ENCODE measurements at places on chromosomes 16 and 17.

DNA sequence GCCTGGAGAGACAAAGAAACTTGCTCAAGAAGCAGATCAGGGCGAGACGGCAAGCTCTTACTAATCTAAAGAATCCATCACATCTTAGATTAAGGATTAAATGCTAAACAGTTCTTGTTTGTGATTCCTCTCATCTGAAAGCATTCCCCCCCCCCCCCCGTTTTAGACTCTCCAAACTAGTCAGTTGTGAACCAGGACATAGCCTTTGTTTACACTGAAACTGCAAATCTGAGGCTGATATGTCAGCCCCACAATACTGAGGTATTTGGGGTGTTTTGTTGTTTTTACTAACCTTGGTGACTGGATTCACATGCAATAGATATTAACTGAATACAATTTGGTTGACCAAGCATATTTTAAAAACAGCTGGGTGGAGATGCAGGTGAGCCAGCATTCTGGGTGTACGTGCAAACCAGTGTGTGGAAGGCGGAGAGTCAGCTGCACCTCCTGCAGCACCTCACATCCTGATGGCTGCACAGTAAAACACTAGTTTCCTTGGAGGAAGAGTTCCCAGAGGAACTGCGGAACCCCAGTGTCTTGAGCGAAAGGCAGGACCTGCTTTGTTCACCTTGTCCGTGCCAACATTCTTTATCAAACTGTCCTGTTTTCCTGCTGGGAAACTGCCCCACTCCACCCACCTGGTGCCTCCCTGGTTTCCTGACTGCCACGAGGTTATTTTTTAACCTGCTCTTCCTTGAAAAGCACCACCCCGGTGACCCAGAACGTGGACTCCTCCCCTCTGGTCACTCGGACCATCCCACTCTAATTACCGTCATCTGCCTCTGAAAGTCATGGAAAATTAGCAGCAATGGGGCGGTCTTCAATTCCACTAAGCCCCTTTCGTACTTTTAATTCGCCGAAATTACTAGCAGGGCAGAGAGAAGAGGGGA lies 1.2 kb upstream of the YPEL2 start:
- no peak for DNase-seq

- no peak for DNase-seq
These were observed at the start of gene HSD3B7 for GRCh38 chr16:30984669-30985400. HSD3B7 (plus strand) TSS chr16:30985207; CDS start chr16:30985659, 452 bp downstream.

DNA sequence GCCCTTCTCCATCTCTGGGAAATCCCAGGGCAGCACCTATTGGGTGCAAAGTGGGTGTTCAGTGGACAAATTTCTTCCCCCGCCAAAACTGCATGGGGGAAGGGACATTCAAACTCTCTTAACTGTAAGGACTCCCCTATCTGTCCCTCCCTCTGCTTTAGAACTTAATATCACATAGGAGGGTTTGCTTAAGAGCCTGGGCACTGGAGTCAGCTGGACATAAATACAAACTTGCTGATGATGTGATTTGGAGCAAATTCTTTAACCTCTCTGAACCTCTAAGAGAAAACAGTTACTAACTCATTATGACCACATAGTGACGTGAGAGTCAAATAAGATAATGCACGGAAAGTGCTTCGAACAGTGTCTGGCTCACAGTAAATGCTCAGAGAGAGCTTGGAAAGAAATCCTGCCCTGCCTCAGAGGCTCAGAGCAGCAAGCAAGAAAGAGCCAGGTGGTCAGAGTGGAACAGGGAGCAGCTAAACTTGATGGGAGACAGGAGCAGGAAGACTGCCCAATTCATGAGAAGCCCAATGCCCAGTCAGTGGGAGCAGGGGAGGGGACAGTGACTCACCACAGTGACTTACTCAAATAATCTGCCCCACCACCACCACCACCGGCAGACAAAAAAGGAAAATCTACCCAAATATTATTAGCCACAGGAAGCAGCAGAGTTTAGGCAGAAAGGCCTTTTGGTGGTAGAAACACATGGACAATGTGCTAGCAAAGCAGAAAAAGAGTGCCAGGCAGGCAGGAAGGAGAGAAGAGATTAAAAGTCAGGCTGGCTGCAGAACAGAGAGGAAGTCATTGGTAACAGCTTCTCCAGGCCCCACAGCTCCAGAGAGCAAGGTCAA lies 23.9 kb upstream of the CCL1 start:
- peak; percentile 32 for DNase-seq

GRCh38 chr17:63600569-63601438 lies at the start of gene TACO1:
TACO1 (plus strand) TSS chr17:63600895; CDS start chr17:63601084, 189 bp downstream.
- peak; percentile 71 for DNase-seq

- no peak for DNase-seq
These were observed 4.3 kb upstream of the NPW start for GRCh38 chr16:2015117-2015946.

DNA sequence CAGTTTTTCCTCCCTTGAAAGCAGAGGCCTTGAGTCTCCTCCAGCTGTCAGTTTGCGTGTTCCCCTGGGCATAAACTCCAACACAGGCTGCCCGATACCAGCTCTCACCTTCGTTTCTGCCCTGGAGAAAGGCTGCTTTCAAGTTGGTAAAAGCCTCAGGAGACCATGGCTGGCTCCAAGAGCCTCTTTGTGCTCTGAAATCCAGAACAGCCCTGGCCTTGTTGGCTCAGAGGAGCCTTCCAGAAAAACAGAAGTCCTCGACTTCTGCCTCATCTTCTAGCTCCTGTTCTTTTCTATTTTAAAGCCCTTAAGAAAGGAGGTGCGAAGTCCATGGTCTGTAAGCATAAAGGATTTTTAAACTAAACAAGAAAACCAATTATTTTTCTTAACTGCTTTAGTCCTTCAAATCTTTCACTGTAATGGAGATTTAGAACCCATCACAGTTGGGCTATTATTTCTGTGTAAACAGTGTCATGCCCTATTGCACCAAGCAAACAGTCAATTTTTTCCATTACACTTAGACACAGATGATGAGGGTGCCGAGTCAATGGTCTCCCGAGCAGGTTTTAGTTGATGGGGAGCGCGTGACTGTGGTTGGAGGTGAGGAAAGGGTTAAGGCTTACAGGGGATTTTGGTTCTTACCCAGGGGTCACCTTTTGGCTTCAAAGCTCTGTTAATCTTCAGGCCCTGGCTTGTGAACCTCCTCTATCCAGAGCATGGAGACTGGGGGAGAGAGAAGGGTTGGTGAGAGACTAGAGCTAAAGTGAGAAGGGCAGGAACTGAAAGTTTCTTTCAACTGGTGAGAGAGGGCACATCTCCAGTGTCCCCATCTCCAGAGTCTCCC lies 212.8 kb downstream of the MSI2 start:
- no peak for DNase-seq

- no peak for DNase-seq
These were observed 41.3 kb upstream of the SIAH1 start for GRCh38 chr16:48426244-48427141.

GRCh38 chr16:80025236-80025635 lies 424.7 kb upstream of the MAF start:
- no peak for DNase-seq

GRCh38 chr16:73022534-73022933 lies 25.4 kb downstream of the ZFHX3 start:
- no peak for DNase-seq

GRCh38 chr17:76957678-76958464 lies 89.7 kb downstream of the MGAT5B start:
- DNase-seq: no peak

DNA sequence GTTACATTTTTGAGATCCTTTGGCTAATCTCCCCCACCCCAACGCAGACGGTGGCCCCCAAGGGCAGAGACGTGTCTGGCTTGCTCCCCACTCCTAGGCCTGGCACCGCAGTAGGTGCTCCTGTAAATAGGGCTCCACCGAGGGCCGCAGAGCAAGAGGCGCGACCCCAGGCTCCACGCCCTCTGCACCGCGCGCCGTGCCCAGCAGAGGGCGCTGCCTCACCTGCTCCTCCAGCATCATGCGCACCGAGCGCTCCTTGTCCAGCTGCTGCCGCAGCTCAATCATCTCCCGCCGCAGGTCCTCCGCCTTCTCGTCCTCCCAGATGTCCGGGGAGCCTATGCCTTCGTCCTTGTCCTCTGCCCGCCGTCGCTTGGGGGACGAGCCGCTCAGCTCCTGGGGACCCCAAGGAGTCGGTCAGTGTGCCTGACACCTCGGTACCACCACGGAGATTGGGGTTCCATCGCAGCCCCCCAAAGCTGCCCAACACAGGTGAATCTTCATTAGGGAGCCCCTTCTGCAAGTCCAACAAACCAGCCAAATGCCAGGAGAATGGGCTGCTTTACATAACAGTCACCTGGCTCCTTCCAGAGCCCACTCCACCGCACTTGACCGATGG lies 11.2 kb downstream of the TFAP4 start:
- DNase-seq: no peak

DNA sequence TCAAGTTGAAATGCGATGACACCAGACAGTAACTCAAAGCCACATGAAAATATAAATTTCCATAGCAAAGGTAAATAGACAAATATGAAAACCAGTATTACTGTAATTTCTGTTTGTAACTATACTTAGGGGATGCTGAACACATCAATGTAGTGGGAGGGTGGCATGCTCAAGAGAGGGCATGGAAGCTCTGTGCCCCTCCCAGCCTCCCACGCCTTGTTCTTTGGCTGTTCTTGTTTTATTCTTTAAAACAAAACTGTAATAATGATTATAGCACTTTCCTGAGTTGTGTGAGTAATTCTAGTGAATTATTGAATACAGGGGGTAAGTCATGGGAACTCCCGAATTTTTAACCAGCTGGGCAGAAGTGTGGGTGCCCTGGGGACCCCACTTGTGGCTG lies 11.0 kb upstream of the GPT2 start:
- no peak for DNase-seq

DNA sequence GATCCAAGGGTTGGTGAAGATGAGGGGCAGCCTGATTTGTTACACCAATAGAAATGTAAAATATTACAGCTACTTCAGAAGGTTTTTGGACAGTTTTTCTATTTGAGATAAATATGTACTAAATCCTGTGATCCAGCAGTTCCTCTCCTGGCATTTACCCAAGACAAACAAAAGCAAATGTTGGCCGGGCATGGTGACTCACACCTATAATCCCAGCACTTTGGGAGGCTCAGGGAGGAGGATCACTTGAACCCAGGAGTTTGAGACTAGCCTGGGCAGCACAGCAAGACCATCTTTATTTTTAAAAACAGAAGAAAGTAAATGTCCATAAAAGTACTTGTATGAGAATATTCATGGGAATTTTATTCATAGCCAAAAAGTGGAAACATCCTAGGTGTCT lies 64.8 kb upstream of the MRC2 start:
- no peak for DNase-seq

DNA sequence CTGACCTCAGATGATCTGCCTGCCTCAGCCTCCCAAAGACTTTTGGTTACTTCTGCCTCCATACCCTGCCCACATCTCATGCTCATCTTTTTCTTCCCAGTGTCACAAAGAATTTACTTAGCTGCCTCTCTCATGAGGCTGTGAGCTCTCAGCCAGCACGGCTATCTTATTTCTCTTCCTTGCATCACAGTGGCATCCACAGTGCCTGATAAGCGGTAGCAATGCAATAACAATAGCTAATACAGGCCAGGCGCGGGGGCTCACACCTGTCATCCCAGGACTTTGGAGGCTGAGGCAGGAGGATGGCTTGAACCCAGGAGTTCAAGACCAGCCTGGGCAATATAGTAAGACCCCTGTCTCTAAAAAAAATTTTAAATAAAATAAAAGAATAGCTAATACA lies 15.5 kb upstream of the MARVELD3 start:
- DNase-seq: no peak

DNA sequence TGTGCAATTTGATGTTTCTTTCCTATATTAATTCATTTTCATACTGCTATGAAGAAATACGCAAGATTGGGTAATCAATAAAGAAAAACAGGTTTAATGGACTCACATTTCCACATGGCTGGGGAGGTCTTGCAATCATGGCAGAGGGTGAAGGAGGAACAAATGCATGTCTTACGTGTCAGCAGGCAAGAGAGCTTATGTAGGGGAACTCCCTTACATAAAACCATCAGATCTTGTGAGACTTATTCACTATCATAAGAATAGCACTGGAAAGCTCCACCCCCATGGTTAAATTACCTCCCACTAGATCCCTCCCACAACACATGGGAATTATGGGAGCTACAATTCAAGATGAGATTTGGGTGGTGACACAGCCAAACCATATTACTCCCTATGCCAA lies 418.9 kb upstream of the MAF start:
- DNase-seq: no peak

- no peak for DNase-seq
These were observed 19.3 kb upstream of the FLCN start for GRCh38 chr17:17256316-17256715.

DNA sequence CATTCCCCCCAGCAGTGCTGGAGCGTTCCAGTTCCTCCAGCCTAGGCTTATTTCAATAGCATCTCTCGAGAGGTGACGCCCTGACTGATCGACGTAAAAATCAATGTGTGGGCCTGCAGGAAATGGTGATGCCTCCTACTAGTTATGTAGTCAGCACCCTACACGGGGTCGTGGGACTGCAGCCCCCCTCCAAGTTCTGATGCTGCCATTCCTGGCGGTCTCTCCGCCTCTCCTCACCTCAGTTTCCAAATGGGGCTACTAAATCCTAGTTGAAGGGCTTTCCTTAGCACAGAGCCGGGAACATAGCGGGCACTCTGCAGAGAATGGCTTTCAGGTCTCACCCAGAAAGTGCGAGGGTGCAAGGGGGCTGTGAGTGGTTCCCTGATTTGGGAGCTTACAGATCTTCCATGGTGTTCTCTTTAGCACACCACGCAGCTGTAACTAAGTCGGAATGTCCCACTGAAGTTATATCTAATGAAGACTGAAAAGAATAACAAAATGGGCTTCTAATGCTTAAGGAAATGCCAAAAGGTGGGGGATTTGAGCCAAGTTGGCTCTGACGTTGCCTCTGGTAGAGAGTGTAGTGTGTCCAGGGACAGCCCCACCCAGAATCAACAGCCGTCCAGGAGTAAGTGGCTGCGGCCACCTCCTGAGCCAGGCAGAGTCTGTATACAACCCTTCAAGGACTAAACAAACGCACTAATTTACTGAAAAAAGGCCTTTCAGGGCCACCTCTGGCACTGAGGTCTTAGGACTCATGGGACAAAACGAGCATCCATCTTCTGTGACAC lies 299.7 kb upstream of the FOXF1 start:
- DNase-seq: no peak

DNA sequence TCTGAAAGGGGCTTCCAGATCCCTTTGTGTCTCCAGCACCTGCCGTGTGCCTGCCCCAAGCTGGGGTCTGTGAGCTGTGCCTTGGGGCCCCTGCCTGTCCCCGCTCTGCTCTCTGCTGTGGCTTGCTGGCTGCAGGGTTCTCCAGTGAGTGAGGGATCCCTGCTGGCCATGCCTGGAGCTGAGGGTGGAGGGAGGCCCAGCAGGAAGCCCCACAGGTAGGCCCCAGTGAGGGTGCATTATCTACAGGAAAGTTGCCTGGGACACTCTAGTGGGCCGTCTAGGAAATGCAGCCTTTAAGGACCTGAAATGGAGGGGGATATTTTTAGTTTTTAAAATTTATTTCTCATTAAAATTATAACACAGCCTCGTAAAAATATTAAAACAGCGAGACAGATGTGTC lies 50.9 kb downstream of the JPH3 start:
- no peak for DNase-seq

- DNase-seq: no peak
These were observed 8.3 kb downstream of the AXIN2 start for GRCh38 chr17:65553009-65553645.
